Hindlimb muscle (tissue), 1 donor: ENCODE measurements at places on chromosomes 7 and 10.
A peak's percentile ranks its signal among the peaks of the same experiment; 100 is the strongest.

DNA sequence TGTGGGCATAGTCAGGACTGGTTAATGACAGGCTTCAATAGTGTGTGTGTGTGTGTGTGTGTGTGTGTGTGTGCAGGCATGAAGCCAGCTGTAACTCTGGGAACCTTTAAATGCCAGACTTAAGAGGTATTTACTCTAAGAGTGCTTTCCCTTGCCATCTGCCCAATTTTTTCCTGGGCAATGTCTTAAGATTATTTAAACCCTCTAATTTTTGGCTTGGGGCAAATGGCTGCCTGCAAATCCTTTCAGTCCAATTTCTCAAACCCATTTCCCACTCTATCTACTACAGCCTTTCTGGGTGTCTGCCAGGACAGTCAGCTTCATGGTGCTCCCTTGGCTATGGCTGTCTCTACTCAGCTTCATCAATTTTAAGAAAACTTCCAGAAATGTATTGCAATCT lies 62.6 kb upstream of the C1GALT1 start:
- DNase-seq = no peak

DNA sequence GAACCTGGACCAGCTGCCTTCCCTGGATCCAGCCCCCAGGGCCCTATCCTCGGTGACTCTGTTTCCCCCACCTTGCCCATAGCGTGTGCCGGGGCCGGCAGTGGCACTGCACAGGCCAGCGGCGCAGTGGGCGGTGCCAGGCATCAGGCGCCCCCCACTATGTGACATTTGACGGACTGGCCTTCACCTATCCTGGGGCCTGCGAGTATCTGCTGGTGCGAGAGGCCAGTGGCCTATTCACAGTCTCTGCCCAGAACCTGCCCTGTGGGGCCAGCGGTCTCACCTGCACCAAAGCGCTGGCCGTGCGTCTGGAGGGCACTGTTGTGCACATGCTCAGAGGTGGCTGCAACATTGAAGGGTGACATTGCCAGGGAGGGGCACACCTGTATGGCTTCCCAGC lies 12.0 kb upstream of the ZNF467 start:
- DNase-seq = no peak

DNA sequence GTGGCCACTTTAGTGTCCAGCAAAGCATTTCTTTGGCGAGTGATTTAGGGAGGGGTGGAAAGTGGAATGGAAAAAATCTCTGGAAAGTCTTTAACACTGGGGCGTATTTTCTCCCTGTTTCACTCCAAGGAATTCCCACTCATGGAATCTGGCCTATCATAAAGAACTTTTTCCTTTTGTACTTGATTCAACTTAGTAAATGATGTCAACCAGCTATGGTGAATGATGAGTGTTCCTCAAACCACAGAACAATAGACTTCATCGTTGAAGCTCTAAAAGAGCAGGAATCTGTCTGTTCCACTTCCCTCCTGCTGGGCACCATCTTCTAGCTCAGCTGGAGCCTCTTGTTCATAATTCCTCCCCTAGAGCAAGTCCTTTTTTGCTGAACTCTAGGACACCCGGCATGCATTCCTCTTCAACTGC lies 66.5 kb downstream of the EPDR1 start:
- DNase-seq = no peak

GRCh38 chr10:33032654-33033151 lies 74.7 kb upstream of the ITGB1 start:
- peak; percentile 65 for DNase-seq

DNA sequence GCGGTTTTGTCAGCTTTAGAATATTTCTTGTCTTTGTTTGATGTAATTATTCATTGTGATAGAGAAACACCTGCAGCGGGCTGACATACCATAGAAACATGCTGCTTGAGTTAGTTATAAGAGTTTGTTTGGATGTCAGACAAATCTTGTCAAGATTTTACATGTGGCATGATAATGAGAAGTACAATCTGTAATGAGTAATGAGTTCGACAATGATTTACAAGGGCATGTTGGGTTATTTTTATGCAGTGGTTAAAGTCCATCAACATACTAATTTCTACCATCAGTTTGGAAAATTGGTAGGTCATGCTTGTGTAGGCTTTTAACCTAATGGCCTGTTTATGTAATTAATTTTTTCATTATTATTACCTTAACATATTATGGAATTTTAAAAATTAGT lies 31.3 kb downstream of the FZD1 start:
- no peak for DNase-seq

- DNase-seq = no peak
These were observed 2.0 kb downstream of the ANLN start for GRCh38 chr7:36391436-36392198.

- peak; percentile 35 for DNase-seq
These were observed 37.7 kb downstream of the ATXN7L1 start for GRCh38 chr7:105838627-105839231.

DNA sequence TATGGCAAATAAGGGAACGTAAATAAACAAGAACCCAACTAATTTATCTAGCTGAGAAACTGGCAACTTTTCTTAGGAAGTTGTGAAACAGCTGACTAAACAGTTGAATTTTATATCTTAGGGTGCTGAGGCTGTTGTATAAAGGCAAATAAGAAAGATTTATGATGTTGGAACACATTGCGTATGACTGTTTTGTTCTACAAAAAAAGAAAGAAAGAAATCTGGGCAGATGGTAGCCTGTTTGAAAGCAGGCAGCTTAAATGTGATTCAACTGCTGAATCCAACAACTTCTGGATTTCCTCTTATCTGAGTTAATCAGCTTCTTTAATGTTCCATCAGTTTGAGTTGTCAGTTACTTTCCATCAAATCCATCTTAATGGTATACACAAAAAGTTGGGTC lies 214.5 kb downstream of the SNX13 start:
- no peak for DNase-seq

DNA sequence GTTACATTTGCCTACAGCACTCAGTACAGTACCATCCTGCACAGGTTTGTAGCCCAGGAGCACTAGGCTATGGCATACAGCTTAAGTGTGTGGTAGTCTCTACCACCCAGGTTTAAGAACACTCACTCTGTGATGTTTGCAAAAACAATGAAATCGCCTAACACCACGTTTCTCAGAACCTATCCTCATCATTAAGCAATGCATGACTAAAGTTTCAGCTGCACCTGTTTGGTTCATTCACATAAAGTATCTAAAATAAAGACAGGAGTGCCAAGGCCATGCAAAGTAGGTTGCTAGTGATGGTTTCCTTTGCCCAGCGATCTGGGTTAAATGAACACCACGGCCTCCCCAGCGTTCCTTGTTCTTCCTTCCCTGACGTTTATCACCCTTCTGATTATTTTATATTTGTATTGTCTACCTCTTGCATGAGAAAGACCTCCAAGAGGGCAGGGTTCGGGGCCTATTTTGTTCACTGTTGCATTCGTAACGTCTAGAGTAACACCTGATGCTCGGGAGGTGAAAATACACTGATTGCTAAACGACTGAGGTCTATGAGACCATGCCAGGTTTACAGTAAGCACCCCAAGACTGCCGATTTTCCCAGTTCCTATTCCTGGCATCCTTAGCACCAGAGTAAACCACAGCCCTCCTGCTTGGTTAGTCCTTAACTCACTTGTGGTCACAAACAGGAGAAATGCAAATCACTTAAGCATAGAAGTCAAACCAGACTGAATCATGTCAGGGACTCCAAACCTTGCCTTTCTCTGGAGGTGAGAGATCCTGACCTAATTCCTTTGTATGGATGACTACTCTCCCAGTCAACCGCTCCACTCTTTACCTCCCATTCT lies 204.1 kb upstream of the NFE2L3 start:
- DNase-seq = no peak

GRCh38 chr7:82675396-82675795 lies 231.8 kb upstream of the CACNA2D1 start:
- no peak for DNase-seq

GRCh38 chr7:7653593-7654187 lies 13.1 kb downstream of the UMAD1 start:
- no peak for DNase-seq

DNA sequence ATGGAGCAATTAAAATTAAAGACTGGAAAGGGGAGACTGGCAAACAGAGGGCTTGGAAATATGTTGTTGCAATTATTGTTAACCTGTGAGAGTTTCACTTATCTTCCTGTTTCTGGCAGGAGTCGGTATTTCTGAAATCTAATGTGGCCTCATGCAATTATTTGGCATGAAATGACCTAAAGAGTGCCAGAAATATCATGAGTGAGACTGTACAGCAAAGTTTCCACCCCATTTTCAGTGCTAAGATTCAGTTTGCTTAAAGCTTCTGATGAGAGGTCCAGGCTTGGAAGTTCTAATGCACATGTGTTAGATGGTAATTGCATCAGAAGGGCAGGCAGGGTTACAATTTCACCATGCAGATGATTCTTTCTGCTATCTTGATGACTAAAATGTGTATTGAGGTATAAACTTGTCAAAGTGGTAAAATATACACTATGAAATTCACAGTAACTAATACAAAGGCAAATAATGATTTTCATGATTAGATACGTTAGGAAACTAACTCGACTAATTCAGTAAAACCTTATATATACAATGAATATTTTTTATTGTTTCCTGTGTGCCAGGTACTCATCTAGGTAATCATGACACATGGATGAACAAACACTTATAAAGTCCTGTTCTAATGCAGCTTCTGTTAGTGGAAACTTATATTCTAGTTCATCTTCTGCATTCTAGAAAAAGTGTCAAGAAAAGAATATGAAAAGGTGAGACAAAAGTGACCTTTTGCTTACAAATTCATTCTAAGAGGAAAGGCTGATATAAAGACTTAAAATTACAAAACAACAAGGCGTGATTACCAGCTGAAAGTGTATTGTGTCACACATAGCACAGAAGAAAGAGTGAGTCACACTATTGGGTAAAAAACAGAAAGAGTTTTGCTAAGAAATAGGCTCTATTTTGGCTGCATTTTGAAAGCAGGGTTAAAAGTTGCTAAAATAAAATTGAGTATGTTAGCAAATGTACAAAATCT lies 533.4 kb upstream of the SEMA3D start:
- peak; percentile 40 for DNase-seq

DNA sequence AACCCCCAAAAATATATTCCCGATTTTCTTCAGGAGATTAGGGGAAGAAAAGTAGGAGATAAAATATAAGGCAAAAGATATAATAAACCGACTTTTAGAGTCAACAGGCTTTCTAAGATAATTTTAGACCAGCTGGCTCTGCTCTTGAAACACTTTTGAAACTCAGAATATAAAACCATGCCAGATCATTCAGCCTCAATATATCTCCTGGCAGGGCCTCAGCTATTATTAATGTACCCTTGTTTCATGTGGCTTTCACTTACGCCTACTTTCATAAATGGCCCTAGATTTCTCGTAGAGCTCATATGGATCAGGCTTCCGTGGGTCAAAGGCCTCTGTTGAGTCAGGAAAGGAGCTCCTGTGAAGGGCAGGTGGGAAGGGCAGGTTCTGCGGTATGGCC lies 396.0 kb downstream of the PHTF2 start:
- DNase-seq = no peak

DNA sequence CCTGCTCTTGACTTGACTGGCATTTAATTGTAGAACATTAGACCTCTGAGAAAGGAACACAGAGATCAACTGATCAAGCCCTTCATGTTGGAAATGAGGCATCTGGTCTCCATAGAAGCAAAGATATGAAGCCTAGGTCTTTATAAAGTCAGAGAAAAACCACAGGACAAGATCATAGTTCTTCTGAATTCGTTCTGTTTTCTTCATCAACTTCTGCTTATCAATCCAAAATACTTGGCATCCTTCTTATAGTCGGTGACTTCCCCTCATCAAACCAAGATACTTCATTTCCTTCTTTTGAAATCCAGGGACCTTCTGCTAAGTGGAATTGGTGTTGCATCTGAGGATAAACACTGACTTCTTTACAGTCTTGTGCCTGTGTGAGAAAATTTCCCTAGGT lies 77.1 kb upstream of the PRKCQ start:
- no peak for DNase-seq

GRCh38 chr10:101146392-101147251 lies 15.5 kb downstream of the TLX1 start:
- DNase-seq = no peak

DNA sequence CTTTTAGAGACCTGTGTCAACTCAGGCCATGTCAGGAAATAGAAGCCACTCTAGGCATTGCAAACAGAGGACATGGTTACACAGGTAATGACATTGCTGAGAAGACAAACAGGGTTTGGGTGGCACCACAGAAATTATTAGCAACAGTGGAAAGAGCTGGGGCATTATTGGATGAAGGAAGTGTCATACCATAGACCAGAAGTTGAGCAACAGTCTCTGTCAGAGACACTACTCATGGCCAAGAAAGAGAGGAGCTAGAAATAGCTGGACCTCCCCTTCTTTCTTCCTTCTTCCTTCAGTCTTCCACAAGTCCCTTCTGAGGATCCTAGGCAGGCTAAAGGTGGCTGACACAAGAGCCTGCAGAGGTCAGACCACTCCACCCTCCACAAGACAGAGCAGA lies 4.2 kb upstream of the LIPA start:
- no peak for DNase-seq
